ENCODE measurements at places on chromosomes 6 and 20.

GRCh38 chr6:106495014-106495413, 134.3 kb downstream of the RTN4IP1 start:
- H3K4me3 ChIP-seq, result no peak overlapping the region
- no peaks in the 10 kb centered on the region for H3K27me3 ChIP-seq
- H3K36me3 ChIP-seq, result no peaks in the 10 kb centered on the region
- DNase-seq, result no peak

GRCh38 chr6:35015996-35016395, 125.1 kb downstream of the TCP11 start:
- no peak overlapping the region for H3K4me3 ChIP-seq
- DNase-seq, result no peak
- no peaks in the 10 kb centered on the region for H3K36me3 ChIP-seq

- H3K27ac ChIP-seq, result no peak overlapping the region
- no peak overlapping the region for H3K4me3 ChIP-seq
- no peaks in the 10 kb centered on the region for H3K27me3 ChIP-seq
- no peak for DNase-seq
Observed at GRCh38 chr6:83756565-83756964, 47.7 kb upstream of the SNAP91 start.

DNA sequence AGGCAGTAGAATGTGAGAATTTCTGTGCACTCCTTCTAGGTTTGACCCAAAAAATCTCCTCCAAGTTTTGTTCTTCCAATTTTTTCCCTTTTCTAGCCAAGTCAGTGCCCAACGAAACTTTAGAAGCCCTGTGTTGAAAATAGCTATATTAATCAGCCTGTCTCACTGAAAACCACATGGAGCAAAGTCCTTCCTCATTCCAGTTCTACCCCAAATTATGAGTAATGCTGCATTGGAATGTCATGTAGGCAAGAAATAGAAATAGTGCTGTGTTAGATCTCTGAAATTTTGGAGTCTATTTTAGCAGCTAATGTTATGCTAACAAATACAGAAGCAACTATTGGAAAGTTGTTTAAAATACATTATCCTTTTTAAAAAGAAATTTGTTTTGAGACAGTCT, 725.5 kb downstream of the TBC1D32 start:
- DNase-seq, result no peak
- no peak overlapping the region for H3K27ac ChIP-seq
- no peaks in the 10 kb centered on the region for H3K36me3 ChIP-seq
- no peaks in the 10 kb centered on the region for H3K4me1 ChIP-seq

GRCh38 chr20:21569586-21569985, 55.7 kb upstream of the NKX2-2 start:
- peaks cover 6% of the 10 kb centered on the region for H3K27me3 ChIP-seq
- H3K4me1 ChIP-seq, result no peaks in the 10 kb centered on the region
- no peak overlapping the region for H3K27ac ChIP-seq
- no peaks in the 10 kb centered on the region for H3K36me3 ChIP-seq
- DNase-seq, result no peak

GRCh38 chr20:11845340-11845739, 72.4 kb upstream of the BTBD3 start:
- H3K27me3 ChIP-seq, result no peaks in the 10 kb centered on the region
- no peaks in the 10 kb centered on the region for H3K4me1 ChIP-seq
- DNase-seq, result no peak

GRCh38 chr6:40889137-40889832, 149.7 kb downstream of the UNC5CL start:
- no peak overlapping the region for H3K4me3 ChIP-seq
- H3K4me1 ChIP-seq, result no peaks in the 10 kb centered on the region
- H3K36me3 ChIP-seq, result no peaks in the 10 kb centered on the region
- H3K27ac ChIP-seq, result no peak overlapping the region

DNA sequence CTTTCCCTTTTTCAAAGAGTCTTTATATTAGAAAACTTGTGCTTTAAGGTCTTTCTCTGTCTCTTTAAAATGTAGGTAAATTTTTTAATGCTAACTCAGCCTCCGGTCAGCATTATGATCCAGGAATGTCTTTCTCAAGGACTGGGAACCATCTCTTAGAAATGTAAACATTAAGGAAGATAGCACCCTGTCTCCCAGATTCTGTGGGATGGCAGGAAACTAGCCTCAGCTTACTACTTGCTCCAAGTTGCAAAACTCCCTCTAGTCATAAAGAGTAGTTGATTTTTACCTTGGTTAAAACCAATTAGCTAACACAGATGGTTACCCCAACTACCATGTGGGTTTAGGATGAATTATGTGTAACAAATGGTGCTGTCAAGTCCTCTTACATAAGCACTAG, 4.7 kb upstream of the TAAR1 start:
- no peaks in the 10 kb centered on the region for H3K27me3 ChIP-seq
- no peak overlapping the region for H3K4me3 ChIP-seq
- no peak for DNase-seq

GRCh38 chr20:53550280-53551187, 43.1 kb downstream of the ZNF217 start:
- no peaks in the 10 kb centered on the region for H3K4me1 ChIP-seq
- no peak for DNase-seq
- H3K4me3 ChIP-seq, result no peak overlapping the region
- H3K36me3 ChIP-seq, result no peaks in the 10 kb centered on the region

DNA sequence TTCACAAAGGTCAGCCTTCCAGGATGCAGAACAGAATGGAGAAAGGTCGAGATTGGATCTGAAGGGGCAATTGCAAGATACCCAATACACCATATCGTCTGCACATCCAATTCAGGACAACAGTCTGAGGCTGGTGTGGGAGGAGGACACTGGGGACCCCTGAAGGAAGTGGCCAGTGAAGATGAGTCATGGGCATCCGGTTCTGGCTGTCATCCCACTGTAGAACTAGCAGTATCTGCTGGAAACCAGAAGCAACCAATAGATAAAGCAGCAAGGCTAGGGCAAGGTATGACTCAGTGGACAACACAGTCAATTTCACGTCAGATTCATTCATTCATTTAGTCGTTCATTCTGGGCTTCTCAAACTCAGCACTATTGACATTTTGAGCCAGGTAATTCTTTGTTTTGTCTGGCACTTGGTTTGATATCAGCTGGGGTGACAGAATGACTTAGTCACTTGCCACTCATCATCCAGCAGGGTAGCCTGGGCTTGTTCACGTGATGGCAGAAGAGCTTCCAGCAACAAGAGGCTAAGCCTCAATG, 30.3 kb upstream of the SHLD1 start:
- H3K36me3 ChIP-seq, result no peaks in the 10 kb centered on the region
- DNase-seq, result no peak
- no peaks in the 10 kb centered on the region for H3K4me1 ChIP-seq
- H3K27ac ChIP-seq, result no peak overlapping the region
- no peaks in the 10 kb centered on the region for H3K27me3 ChIP-seq

- no peak overlapping the region for H3K4me3 ChIP-seq
- DNase-seq, result no peak
- no peaks in the 10 kb centered on the region for H3K36me3 ChIP-seq
- H3K27me3 ChIP-seq, result no peaks in the 10 kb centered on the region
- no peaks in the 10 kb centered on the region for H3K4me1 ChIP-seq
Observed at GRCh38 chr6:151576633-151577032, 82.8 kb downstream of the CCDC170 start.

- H3K27ac ChIP-seq, result no peak overlapping the region
- no peaks in the 10 kb centered on the region for H3K27me3 ChIP-seq
- H3K4me3 ChIP-seq, result no peak overlapping the region
- no peaks in the 10 kb centered on the region for H3K4me1 ChIP-seq
Observed at GRCh38 chr6:93164781-93165180, 254.6 kb downstream of the EPHA7 start.

DNA sequence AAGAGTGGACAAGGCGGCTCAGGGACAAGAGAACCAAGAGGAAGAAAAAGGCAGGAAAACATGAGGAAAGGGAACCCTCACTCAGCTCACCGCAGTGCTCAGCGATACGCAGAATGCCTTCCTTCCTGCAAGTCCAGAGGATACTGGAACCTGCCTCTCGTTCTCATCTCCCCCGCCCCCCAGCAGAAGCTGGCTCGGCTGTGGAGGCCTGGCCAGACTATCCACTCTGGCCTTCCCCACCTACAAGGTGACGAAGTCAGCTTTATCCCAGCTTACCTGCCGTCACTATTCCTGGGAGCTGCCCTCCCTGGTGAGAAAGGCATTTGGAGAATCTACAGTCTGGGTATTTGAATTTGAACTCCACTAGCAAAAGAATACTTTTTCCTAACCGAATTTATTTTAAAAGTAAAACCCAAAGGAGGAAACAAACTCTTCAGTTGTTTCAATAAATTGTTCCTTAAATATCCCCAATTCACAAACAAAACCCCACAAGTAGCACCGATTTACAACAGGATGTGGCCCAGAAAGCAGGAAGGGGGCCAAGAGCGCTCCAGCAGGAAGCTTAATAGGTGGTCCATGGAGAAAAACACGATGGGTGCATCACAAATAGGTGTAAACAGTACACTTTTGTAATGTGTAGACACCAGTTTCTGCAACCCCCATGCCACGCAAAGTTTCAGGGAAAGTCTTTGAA, 2.1 kb upstream of the DIDO1 start:
- peak overlapping the region; percentile 68 for H3K4me3 ChIP-seq
- no peaks in the 10 kb centered on the region for H3K36me3 ChIP-seq
- no peak for DNase-seq
- H3K27me3 ChIP-seq, result no peaks in the 10 kb centered on the region
- H3K4me1 ChIP-seq, result peaks cover 13% of the 10 kb centered on the region
- peak overlapping the region; percentile 88 for H3K27ac ChIP-seq

GRCh38 chr6:149854532-149854931, 9.6 kb downstream of the LRP11 start:
- H3K27ac ChIP-seq, result no peak overlapping the region
- no peaks in the 10 kb centered on the region for H3K27me3 ChIP-seq
- peaks cover 10% of the 10 kb centered on the region for H3K4me1 ChIP-seq

DNA sequence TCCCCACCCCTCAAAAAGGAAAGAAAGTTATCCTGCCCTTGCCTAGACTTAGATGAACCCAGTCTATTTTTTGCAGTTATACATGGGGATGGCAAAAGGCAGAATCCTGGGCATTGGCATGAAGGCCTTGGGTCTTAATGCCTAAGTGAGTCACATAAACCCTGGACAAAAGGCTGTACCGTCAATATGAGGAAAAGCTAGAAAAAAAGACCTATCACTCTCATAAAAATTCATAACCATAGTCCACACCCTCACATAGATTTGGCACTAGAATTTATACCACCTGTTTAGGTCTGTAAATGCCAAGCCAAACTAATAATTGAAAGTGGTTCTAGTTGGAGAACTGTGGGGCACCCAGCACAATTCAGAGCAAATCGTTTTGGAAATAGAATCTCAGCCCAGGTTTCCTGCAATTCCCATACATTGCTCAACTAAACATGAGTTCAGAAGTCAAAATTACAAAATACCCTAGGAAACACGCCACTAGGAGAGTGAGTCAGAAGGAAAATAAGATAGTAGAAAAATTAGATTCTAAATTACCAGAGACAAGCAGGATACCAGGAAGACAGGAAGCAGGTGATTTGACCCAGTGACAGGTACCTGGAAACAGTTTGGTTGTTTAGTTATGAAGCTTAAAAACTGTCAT, 70.4 kb upstream of the FUCA2 start:
- H3K36me3 ChIP-seq, result no peaks in the 10 kb centered on the region
- DNase-seq, result no peak
- no peak overlapping the region for H3K4me3 ChIP-seq
- no peaks in the 10 kb centered on the region for H3K4me1 ChIP-seq
- no peaks in the 10 kb centered on the region for H3K27me3 ChIP-seq

GRCh38 chr6:112007254-112007653, 46.6 kb upstream of the CCN6 start:
- no peak overlapping the region for H3K4me3 ChIP-seq
- no peak overlapping the region for H3K27ac ChIP-seq
- H3K36me3 ChIP-seq, result no peaks in the 10 kb centered on the region
- H3K4me1 ChIP-seq, result no peaks in the 10 kb centered on the region
- no peaks in the 10 kb centered on the region for H3K27me3 ChIP-seq

DNA sequence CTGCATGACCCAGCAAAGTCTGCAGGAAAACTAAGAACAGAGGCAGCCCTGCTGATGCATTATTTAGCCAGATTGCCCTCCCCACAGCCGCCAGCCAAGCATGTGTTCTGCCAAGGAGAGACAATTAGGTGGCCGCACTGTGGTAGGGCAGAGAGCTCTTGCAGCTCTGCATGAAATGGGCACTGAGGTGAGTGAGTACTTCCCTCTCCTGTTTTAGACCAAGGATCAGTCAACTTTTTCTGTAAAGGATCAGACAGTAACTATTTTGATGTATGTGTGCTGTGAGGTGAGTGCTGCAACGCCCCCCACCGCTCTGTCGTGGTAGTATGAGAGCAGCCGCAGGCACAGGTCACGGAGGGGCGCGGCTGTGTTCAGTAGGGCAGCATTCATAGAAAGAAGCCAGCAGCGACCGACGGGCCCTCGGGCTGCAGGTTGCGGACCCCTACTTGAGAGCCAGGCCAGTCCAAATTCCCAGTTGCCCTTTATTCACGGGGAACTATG, 23.8 kb upstream of the FAM50B start:
- H3K27me3 ChIP-seq, result no peaks in the 10 kb centered on the region
- H3K27ac ChIP-seq, result peak overlapping the region; percentile 96
- peak overlapping the region; percentile 30 for H3K4me3 ChIP-seq
- peaks cover 6% of the 10 kb centered on the region for H3K4me1 ChIP-seq
- DNase-seq, result peak; percentile 72

- no peaks in the 10 kb centered on the region for H3K4me1 ChIP-seq
- peak overlapping the region; percentile 16 for H3K27ac ChIP-seq
- H3K36me3 ChIP-seq, result no peaks in the 10 kb centered on the region
- H3K27me3 ChIP-seq, result no peaks in the 10 kb centered on the region
Observed at GRCh38 chr20:50855498-50856474, 60.9 kb downstream of the BCAS4 start.

DNA sequence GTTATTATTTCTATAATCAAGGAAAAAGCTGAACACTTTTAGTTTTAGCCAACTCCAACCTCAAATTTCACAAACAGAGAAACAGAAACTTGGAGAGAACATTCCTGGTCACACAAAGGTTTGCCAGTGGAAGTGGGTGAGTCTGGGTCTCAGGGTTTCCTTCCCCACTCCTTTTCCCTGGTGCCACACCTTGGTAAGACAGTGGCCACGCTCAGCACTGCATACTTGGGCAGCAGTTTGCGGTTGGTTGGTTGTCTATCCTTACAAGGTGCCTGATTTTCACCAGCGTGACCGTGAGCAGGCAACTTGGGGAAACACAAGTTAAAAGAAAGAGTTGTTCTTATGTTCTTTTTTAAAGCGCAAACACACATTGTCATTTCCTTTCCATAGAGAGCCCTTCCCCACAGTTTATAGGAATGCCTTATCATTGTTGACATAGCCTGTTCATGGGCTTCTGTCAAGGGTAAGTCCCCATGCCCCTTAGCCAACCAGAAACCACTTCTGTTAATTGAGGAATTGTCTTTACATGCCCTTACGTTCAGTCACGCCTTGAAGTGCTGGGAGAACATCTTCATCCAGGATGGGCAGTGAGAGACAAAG, 82.2 kb downstream of the RIN2 start:
- no peak for DNase-seq
- no peak overlapping the region for H3K4me3 ChIP-seq
- no peak overlapping the region for H3K27ac ChIP-seq
- no peaks in the 10 kb centered on the region for H3K27me3 ChIP-seq
- H3K4me1 ChIP-seq, result no peaks in the 10 kb centered on the region

Data from breast epithelium (tissue), 4 donors.